Mesendoderm (in vitro differentiated cells): ENCODE measurements at places on chromosomes 2 and 18.
A peak's percentile ranks its signal among the peaks of the same experiment; 100 is the strongest.

DNA sequence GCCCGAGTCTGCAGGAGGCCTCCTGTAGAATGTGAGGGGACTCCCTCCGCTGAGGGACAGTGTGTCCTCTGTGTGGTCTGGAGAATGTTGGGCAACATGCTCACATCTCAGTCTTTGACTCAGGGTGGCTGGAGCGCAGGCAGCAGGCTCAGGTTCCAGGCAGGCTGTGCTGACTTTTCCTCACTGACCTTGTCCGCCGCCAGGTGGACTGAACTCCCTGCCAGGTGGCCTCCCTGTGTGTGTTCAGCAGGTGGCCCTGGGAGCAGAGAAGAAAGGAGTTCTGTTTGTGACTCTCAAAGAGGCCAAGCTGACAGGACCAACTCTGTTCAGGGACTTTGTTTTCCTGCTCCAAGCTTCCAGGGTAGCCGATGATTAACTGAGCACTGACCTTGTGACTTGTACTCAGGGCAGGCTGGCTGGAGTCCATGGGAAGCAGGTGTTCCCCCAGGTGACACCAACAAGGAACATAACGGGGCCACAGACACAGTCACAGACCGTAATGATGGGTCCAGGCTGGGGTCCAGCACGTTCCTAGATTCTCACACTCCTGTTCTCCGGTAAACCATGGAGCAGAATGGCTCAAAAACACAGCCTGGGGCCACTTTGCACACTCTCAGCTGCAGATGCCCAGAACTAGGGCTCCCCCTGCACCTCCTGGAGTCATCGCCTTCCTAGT is 439.8 kb downstream of the RNF144A start:
- DNase-seq, result no peak

GRCh38 chr2:76464310-76464709 is 753.6 kb upstream of the GCFC2 start:
- DNase-seq, result peak; percentile 26

- no peak for DNase-seq
Observed at GRCh38 chr18:62085756-62086155, 101.1 kb downstream of the PIGN start.

DNA sequence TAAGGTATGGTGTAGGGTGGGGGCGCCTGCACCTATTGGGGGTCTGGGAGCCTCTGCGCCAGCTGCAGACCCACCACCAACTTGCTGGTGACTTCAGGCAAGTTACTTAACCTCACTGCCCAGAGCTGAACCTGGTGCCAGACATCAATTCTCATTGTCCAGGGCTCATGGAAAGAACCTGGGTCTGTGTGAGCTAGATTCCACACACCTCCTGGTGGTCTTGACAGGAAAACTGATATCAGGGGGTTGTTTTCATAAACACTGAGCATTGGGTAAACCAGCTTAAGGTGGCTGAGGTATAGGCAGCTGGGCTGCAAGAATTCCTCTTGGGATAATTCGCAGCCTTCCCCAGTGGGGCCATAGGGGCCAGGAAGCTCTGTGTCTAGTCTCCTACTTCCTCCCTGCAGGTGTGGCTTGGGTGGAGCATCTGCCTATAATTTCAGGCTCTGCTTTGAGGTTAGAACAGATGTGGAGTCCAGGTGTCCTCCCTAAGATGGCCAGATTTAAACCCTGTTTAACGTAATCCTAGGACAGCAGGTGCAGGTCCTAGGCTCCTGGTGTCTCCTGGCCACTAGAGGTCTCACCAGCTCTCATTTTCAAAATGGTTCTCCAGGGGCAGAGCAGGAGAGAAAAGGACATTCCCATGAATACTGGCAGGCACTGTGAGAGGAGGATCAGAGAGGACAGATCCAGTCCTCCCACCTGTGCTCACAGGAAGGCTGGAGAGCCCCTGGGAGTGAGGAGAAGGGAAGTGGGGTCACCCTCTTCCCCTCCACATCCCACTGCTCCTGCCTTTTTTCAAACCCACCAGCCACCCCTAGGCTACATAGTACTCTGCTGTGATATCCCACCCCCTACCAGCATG is 100.4 kb upstream of the SMAD2 start:
- DNase-seq, result peak; percentile 79

DNA sequence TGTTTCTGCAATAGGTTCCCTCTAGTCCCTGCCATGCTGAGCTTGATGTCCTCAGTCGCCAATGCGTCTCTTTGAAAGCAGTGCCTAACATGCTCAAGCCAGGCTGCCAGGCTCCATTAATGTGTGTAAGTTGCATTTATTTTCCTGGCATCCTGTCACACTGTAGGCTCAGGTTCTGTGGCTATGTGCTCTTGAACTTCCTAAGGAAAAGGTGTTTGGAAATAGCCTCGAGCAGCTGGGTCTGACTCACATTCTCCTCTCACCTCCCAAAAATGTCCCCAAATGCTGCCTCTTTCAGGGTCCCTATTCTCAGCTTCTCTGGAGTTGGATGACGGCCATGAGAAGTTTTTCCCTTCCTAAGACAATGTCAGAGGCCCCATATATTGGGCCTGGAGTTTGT is 58.0 kb upstream of the SLC14A2 start:
- DNase-seq, result no peak

GRCh38 chr18:58132595-58133261 is 88.7 kb downstream of the NEDD4L start:
- DNase-seq, result no peak

DNA sequence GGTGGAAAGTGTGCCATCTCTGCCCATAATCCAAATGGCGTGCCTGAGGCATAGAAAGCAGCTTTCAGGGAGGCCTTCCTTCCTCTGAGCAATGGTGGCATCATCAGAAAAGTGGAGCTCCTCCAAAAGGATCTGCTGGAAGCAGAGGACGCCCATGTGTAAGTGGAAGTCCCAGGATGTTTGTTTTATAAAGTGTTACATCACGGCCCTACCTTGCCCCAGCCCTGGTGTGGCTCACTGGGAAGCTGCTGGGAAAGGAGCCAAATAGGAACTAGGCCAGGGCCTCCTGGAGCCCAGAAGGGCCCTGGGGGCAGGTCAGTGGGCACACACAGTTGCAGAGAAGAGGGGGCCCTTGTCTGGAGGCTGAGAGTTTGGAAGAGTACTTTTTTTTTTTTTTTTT is 4.2 kb upstream of the ODC1 start:
- DNase-seq, result no peak

DNA sequence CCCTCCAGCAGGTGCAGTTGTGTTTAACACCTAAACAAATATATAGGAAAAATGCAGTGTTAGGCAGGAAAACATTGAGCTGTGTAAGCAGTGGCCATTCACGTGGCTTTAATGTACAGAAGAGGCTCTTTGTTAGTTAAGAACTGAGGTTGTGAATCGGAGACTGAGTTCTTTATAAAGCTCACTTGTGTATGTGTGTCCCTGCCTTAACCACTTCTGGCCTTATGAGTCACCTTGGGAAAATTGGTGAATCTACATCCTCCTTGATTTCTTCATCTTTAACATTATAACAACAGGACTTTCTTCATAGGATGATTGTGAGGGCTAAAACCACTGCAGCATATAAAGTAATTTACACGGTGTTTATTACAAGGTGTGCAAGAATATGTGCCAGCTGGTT is 188.4 kb upstream of the TPO start:
- no peak for DNase-seq

GRCh38 chr2:47295981-47296635 is 106.8 kb upstream of the MSH2 start:
- DNase-seq, result no peak

GRCh38 chr18:9867071-9867594 is 18.6 kb upstream of the TXNDC2 start:
- DNase-seq, result no peak

- no peak for DNase-seq
Observed at GRCh38 chr18:63291278-63291677, 28.3 kb downstream of the BCL2 start.

GRCh38 chr2:31535768-31536167 is 45.0 kb downstream of the SRD5A2 start:
- DNase-seq, result no peak

GRCh38 chr2:42755191-42755880 is 8.6 kb downstream of the OXER1 start:
- no peak for DNase-seq

GRCh38 chr2:197908156-197908555 is 103.8 kb downstream of the PLCL1 start:
- no peak for DNase-seq

DNA sequence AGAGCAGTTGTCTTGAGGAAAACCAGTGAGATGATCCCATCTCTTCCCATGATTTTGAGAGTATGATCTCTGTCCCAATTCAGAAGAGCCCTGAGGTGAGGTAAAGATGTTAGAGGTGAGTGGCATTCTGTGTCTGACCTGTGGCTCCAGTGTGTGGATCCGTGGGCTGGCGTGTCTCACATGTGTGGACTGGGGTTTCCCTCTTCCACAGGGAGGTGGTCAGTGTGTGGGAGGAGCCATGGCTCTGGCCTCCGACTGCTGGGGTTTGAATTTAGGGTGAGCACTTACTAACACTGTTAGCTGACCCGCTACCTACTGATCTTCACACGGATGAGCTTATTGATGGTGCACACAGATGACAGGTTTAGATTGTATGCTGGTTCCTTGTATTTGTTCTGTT is 31.2 kb downstream of the ASAP2 start:
- DNase-seq, result no peak

- peak; percentile 87 for DNase-seq
Observed at GRCh38 chr2:60554074-60554645, 706 bp upstream of the BCL11A start.

- peak; percentile 22 for DNase-seq
Observed at GRCh38 chr2:229634601-229635370, 79.6 kb downstream of the DNER start.

GRCh38 chr2:64467096-64467843 is 13.3 kb downstream of the LGALSL start:
- DNase-seq, result no peak

GRCh38 chr2:5748946-5749345 is 56.8 kb downstream of the SOX11 start:
- no peak for DNase-seq

DNA sequence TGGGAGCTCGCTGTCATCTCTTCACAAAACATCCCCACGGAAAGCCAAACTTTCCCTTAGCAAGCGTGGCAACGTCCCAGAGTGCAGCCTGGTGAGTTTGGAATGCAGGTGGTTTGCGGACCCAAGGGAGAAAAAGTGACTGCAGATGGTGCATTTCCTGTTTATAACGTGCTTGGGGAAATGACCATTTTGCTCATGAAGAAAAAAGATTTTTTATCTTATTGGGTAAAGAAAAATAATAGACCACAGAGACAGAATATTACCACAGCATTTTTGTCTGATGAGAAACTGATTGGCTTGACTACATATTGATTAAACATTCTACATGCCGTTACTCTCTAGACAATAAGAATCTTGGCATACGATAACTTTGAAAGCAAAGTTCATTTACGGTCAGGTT is 136.5 kb downstream of the COPS8 start:
- no peak for DNase-seq

DNA sequence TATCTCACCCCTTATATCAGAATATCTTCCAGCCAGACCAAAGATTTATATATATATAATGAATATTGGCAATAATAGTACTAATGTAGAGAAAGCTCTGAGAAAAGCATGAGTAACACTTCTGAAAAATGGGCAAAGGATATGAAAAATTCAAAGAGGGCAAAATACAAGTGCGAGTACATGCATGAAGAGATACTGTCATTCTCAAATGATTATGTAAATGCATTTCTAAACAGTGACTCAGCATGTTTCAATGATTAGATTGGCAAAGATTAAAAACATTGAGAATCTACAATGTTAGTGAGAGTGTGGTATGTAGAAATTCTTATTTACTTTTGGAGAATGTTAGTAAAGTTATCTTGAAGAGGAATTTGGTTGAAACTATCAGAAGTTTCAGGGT is 118.3 kb upstream of the NEDD4L start:
- no peak for DNase-seq

GRCh38 chr2:11446733-11447248 is 19.2 kb downstream of the E2F6 start:
- peak; percentile 87 for DNase-seq

DNA sequence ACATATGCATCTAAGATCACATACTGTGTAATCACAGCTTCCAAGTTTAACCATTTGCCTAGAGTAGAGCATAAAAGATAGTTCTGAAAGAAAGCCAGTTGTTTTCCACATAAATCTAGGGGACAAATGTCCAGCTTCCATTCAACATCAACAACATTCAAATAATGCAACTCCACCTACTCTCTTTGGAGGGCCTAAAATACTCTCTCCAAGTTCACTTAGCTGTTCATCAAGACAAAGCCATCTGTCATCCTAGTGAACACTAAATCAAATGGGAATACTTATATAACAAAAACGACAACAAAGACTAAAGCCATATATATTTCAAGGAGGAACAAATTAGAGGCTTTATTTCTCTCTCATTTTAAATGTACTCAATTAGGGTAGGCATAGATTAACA is 221.5 kb upstream of the CDH2 start:
- DNase-seq, result no peak

GRCh38 chr2:150376553-150377335 is 110.7 kb downstream of the RND3 start:
- peak; percentile 37 for DNase-seq

DNA sequence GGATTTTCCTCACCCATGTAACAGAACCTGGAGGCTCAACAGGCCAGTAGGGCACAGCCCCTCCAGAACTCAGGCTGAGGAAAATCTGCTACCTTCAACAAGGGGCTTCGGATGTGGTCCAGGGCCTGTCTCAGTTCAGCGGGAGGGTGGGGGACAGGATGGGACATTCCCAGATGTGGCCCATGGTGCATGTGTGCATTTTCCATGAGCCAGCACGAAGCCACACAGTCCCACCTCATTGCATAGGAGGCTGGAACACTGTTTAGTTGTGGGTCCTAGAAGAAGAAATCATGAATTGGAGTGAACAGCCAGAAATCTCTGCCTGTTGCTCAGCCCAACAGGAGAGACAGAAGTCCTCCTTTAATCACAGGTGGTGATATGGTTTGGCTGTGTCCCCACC is 469.6 kb upstream of the MYT1L start:
- DNase-seq, result no peak

- DNase-seq, result no peak
Observed at GRCh38 chr2:159775021-159775420, 23.0 kb downstream of the CD302 start.

DNA sequence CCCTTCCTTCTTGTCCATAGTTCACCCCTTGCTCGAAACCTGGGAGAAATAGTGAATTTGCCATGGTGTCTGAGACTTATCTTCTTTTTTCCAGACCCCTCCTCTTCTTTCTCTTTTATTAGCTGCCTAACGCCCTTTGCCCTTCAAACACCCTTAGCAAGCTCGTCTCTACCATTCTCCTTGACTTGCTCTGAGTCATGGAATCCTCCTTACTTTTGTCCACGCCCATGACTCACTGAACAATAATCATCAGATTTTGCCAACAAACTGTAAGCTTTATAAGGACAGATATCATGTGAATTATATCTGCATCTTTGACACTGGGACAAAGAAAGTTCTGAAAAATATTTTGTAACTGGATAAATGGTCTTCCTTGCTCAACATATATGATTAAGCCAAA is 67.1 kb upstream of the CNTNAP5 start:
- no peak for DNase-seq
